ENCODE measurements at places on chromosomes 1 and 21.
A peak's percentile ranks its signal among the peaks of the same experiment; 100 is the strongest.

GRCh38 chr1:230074270-230074669 lies 7.2 kb downstream of the GALNT2 start:
- no peak for DNase-seq

GRCh38 chr1:184583849-184584248 lies 170.8 kb downstream of the EDEM3 start:
- DNase-seq, result no peak

DNA sequence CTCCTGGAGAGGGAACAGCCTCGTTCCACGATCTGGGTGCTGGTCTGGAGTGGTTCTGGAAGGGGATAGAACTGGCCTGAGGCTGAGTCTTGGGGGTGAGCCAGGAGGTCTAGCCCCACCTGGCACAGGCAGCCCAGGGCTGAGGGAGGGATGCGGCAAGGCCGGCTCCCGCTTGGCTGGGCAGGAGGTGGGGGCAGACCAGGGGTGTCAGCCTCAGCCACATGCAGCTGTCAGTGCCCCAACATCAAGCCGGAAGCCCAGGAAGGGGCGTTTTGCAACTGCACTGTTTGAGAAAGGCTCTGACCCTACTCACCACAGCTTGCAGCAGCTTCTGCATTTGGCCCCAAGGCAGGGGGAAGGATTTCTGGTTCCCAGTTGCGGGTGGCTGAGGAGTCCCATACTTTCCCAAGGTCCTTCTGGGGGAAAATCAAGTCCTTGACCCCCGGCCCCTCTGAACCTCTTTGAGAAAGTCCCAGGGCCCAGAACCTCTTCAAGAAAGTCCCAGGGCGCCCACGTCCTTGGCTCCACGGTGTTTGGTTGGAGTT lies 2.0 kb downstream of the EFHD2 start:
- peak; percentile 75 for DNase-seq

DNA sequence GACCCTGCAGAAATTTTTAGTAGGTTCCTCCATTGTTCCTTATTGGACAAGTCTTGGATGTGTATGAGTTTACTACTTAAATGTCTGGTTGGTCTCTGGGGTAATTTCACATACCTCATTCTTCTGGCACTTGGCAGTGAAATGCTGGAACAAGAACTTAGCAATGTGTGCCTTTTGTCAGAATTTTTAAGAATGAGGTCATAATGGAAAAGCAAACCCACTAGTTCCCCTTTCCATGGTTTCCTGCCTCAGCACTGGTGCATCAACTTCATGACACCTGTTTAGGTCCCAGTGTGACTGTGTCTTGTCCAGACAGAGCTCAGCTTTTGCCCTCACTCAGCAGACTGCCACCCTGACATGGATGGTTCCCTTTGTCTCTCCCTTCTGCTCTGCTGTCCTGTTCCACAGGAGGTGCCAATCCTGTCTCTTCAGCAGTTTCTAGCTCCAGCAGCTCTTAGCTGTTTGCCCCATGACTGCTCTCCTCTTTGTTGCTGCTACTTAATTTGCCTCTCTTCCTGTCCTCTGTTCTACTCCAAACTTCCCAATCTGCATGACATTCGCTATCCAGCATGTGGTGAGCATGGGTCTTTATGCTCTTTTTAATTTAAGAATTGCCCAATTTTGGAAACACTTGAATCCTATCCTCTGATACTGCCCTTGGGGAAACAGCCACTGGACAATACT lies 135.6 kb downstream of the CYYR1 start:
- DNase-seq, result no peak

DNA sequence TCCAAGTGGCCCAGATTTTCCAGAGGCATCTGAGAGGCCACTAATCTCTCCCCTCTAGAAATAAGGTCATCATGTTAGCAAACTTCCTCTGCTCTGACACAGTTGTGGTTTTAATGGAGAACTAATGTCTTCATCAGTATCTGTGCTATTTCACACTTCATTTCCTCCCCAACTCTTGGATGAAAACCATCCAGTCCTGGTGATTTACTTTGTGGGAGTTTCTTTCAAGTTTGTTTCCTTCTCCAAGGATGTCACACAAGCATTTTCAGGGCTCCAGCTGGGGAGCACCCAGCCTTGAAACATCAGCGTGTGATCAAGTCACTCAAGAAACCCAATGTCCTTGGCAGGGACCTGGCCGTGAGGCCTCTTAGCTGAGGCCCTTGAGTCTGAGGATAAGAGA lies 38.8 kb downstream of the TBX15 start:
- DNase-seq, result no peak

DNA sequence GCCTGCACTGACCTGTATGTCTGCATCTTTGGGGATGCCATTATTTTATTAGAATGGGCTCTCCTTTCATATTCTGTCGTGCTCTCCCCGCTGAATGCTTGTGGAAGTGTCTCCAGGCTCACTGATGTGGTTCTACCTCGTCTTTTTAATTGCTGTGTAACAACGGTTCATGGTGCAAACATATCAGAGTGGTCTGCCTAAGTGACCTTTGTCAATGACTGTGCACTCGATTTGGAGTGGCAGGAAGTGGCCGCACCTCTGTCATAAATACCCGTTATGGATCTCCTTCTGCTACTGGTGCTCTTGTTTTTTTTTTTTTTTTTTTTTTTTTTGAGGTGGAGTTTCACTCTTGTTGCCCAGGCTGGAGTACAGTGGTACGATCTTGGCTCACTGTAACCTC lies 38.3 kb downstream of the SPSB1 start:
- no peak for DNase-seq

DNA sequence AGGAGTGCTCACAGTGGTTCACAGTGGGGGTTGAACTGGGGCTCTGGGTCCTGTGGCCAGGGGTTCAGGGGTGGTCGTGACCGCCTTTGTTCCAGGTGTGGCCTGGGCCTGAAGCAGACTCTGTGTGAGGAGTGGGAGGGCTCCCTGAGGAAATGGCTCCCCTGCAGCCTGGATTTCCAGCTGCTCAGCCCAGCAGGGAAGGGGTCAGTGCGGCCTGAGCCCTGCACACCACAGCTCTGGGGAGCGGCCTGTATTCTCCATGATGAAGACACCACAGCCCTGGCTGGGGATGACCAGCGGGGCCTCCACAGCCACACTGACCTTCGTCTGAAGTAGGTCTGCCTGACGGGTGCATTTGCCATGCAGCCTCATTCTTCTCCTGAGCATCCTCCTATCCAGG lies 16.7 kb downstream of the PYCR2 start:
- DNase-seq, result no peak

GRCh38 chr21:42676808-42677207 lies 23.4 kb downstream of the PDE9A start:
- no peak for DNase-seq

Measured in GM12892 (cell line).